SJCRH30 (cell line): ENCODE measurements at places on chromosomes 11 and 22. TPM values are rescaled to one million over a fixed set of nuclear protein-coding genes. Genes with fewer than 3 reads are reported as not detected.

DNA sequence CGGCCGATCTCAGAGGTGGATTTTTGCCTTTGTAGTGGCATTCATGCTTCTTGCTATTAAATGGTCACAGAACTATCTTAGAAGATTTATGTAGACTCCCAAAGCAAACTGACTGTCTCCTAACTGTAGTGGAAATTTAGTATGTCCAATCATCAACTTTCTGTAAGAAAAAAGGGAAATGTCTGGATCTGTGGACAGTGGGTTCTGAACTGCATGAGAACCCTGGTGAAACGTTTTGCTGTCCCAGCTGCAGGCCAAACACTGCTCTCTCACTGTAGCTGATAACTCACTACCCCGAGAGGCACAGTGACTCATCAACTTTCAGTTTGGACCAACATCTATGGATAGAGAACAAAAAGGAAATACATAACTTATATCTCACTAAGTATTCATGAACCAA lies 387.1 kb downstream of the SOX6 start:
- H3K4me1 ChIP-seq = peaks cover 3% of the 10 kb centered on the region; the same call in 1 of the 2 replicates
- H3K36me3 ChIP-seq = no peaks in the 10 kb centered on the region
- DNase-seq = peak; percentile 24
- H3K27me3 ChIP-seq = no peaks in the 10 kb centered on the region

- DNase-seq = no peak
- H3K36me3 ChIP-seq = no peaks in the 10 kb centered on the region
- H3K4me3 ChIP-seq = no peak overlapping the region
- no peaks in the 10 kb centered on the region for H3K4me1 ChIP-seq
- H3K27ac ChIP-seq = no peak overlapping the region
Measured at GRCh38 chr11:79189601-79190000, 251.2 kb downstream of the TENM4 start.

- no peaks in the 10 kb centered on the region for H3K36me3 ChIP-seq
- H3K4me3 ChIP-seq = no peak overlapping the region
- H3K4me1 ChIP-seq = peaks cover 49% of the 10 kb centered on the region
- DNase-seq = peak; percentile 93
- peak overlapping the region; percentile 87 for H3K27ac ChIP-seq
Measured at GRCh38 chr11:130675371-130675821, 227.0 kb downstream of the ADAMTS15 start.

- DNase-seq = no peak
- H3K4me3 ChIP-seq = no peak overlapping the region
- H3K36me3 ChIP-seq = no peaks in the 10 kb centered on the region
Measured at GRCh38 chr11:44268614-44269080, 41.3 kb downstream of the ALX4 start.

- H3K27ac ChIP-seq = peak overlapping the region; percentile 1; the same call in 1 of the 2 replicates
- no peaks in the 10 kb centered on the region for H3K4me1 ChIP-seq
- H3K27me3 ChIP-seq = no peaks in the 10 kb centered on the region
- peak overlapping the region; percentile 65 for H3K4me3 ChIP-seq
- DNase-seq = peak; percentile 64
Measured at GRCh38 chr11:59556917-59557348, 45.6 kb downstream of the OR4D9 start.

DNA sequence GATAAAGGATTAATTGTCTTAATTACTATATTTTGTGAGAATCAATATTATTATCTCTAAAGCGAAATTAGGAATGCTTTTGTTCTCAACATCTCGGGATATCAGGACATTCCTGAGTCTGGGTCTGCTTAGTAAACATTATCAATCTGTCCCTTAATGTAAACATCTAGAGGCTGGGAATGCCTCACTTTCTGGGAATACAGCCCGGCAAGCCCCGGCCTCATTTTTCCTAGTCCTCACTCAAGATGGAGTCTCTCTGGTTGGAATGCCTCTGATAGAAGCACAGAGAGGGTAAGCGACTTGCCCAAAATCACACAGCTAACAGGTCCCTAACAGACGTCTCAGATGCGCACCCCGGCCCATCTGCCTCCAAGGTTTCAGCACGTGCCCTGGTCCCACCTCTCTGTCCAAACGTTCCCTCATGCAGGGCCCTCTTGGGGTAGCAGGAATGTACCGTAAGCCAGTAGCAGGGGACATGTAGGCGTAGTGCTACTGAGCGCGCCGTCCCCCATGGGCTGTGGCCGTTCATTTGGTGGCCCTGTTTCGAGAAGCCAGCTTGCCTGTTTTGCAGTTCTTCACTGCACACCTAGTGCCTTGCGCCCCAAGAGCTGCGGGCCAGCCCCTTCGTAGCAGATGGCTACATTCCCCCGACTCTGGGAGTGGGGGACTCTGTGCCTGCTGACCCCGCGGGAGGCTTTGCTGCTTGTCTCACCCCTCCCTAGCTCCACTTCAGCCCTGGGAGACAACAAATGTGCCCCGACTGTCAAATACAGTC lies 62.2 kb upstream of the FADD start:
- H3K27ac ChIP-seq = no peak overlapping the region
- H3K27me3 ChIP-seq = peaks cover 1% of the 10 kb centered on the region; the same call in 1 of the 2 replicates

GRCh38 chr11:16604794-16605388 lies 133.6 kb upstream of the C11orf58 start:
- no peaks in the 10 kb centered on the region for H3K36me3 ChIP-seq
- DNase-seq = peak; percentile 61
- peaks cover 13% of the 10 kb centered on the region for H3K27me3 ChIP-seq

DNA sequence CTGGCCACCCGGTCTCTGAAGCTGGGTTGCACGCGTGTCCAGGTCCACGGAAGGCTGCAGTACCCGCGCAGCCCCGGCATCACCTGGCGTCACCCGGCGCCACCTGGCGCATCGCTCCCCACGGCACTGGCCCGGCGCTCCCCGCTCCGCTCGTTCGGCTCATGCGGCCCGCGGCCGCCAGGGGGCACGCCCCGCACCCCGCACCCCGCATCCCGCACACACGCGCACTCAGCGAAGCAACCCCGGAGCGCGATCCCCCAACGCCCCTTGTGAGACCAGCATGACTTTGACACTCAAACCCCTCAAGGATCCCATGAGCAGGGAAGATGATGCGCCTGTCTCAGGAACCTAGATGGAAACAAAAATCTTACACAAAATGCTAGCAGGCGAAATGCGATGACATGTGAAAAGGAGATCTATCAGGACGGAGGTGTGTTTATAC lies 11.9 kb downstream of the B3GNT6 start:
- no peak overlapping the region for H3K4me3 ChIP-seq
- H3K36me3 ChIP-seq = no peaks in the 10 kb centered on the region
- H3K27me3 ChIP-seq = no peaks in the 10 kb centered on the region
- no peak overlapping the region for H3K27ac ChIP-seq

DNA sequence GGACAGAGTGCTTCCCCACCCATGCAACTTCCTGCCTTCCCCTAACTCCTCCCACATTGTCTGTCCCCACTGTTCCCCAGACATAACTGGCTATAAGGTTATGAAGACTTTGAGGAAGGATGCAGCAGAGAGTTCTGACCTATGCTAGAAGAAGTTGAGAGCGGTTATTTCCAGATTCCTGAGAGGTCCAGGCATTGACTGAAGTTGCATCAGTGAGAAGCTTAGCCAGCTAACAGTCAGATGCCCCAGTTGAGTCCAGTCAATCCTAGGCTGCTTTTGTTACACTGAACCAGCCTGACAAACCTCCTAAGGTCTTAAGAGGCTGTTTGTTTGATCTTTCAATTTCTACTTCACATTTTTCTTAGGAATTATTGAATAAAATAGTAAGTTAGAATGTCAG lies 937.9 kb upstream of the CCDC90B start:
- H3K27me3 ChIP-seq = no peaks in the 10 kb centered on the region
- DNase-seq = no peak
- H3K4me3 ChIP-seq = no peak overlapping the region
- no peaks in the 10 kb centered on the region for H3K4me1 ChIP-seq
- H3K36me3 ChIP-seq = no peaks in the 10 kb centered on the region

- no peak for DNase-seq
- H3K4me1 ChIP-seq = no peaks in the 10 kb centered on the region
- H3K36me3 ChIP-seq = no peaks in the 10 kb centered on the region
- H3K27ac ChIP-seq = no peak overlapping the region
- no peaks in the 10 kb centered on the region for H3K27me3 ChIP-seq
Measured at GRCh38 chr11:70885281-70886231, 366.8 kb downstream of the SHANK2 start.

- no peak overlapping the region for H3K4me3 ChIP-seq
- no peaks in the 10 kb centered on the region for H3K36me3 ChIP-seq
- DNase-seq = no peak
- no peak overlapping the region for H3K27ac ChIP-seq
- no peaks in the 10 kb centered on the region for H3K27me3 ChIP-seq
Measured at GRCh38 chr22:47163481-47163855, 401.0 kb downstream of the TBC1D22A start.

DNA sequence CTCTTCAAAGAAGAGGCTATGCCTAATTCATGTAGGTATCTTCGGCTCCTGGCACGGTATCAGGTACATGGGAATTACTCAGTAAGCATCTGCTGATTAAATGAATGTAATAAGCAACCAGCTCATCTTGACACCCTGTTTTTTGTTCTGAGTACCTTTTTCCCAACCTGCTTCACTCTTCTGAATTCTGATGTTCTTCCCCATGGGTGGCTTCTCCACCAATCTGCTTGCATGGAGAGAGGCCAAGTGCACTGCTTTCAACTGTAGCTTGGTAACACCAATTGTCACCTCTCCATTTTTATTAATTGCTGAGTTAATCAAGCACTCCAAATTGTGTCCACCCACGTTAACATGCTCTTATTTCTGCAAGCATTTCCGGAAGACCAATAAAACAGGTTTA lies 40.5 kb downstream of the LARGE1 start:
- H3K4me1 ChIP-seq = peaks cover 15% of the 10 kb centered on the region
- H3K27ac ChIP-seq = no peak overlapping the region
- no peaks in the 10 kb centered on the region for H3K27me3 ChIP-seq

DNA sequence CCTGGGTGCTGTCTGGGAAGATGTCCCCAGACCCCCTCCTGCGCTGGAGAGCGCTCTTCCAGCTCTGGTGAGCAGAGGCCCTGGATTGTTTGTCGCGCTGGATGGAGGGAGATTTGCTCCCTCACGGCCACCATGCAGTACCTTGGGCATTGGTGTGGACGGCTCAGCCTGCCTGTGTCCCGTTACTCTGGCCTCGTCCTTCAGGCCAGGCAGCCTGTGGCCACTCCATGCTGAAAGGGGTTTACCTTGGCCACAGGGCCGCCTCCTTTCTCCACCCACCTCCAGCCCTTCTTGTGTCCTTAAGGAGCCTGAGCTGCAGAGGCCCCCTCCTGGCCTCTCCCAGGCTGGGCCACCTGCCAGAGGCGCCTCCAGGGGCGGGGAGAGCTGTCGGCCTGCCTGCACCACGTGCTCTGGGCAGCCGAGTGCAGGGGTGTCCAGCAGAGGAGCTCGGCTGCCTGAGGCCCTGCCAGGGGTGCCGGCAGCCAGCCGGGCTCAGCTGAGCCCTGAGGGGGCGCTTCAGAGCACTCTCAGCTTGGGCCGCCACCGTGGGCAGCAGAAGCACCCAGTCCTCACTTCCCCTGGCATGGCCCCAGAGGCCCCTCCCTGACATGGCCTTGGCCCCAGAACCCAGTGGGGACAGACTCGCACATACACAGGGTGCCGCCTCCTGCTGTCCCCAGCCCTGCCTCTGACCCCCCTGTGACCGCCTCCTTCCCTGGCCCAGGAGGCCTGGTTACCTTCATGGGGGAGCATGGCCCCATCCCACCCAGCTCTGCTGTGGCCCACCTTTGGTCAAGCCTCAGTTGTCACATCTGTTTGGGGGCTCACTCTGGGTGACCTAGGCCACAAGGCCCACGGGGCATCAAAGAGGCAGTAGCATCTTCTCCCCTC lies 3.4 kb downstream of the CCND1 start:
- H3K4me1 ChIP-seq = peaks cover 4% of the 10 kb centered on the region; the same call in 1 of the 2 replicates
- no peaks in the 10 kb centered on the region for H3K27me3 ChIP-seq
- no peak overlapping the region for H3K4me3 ChIP-seq
- no peak for DNase-seq
- H3K27ac ChIP-seq = no peak overlapping the region

GRCh38 chr11:39037611-39038010 lies 2421.8 kb downstream of the LRRC4C start:
- no peaks in the 10 kb centered on the region for H3K4me1 ChIP-seq
- no peaks in the 10 kb centered on the region for H3K36me3 ChIP-seq
- H3K27ac ChIP-seq = no peak overlapping the region
- DNase-seq = no peak
- no peak overlapping the region for H3K4me3 ChIP-seq

DNA sequence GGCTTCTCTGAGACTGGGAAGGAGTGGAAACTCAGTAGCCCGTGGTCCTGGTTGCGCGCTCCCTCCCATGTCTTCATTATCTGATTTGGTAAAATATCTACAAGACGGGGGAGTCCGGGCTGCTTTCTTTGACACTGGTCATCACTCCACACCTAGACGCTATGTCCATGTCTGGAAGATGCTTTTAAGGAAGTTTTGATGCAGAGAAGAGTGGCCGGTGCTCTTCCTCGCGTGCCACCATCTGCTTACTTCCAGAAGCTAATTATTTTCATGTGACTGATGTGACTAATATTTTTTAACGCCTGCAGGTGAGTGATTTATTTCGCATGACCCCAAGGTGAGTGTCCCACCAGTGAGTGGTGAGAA lies 339 bp upstream of the TRIM21 start:
- no peak for DNase-seq
- peaks cover under 1% of the 10 kb centered on the region; the same call in 1 of the 2 replicates for H3K4me1 ChIP-seq
- peak overlapping the region; percentile 70 for H3K4me3 ChIP-seq

DNA sequence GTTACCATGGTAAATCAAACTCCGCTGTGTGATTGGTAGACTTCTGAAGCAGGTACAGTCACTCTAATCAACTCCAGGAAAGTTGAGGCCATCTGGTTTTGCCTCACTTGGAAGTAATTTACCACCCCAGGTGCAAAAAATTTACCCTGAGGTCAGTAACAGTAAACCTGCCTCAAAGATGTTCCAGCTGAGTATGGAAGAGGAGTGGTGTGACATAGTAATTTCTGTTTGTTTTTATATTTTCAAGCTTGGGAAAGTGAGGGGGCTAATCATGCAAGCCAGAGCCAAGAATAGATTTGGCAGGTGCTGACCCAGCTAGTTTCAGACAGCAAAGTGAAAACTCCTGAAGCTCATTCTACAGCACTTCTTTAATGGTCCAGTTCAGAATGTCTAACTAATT lies 691.6 kb downstream of the NTM start:
- H3K36me3 ChIP-seq = no peaks in the 10 kb centered on the region
- DNase-seq = no peak
- no peak overlapping the region for H3K4me3 ChIP-seq

- H3K27ac ChIP-seq = no peak overlapping the region
- H3K4me3 ChIP-seq = no peak overlapping the region
Measured at GRCh38 chr11:34445956-34446355, 7.2 kb downstream of the CAT start.

- no peaks in the 10 kb centered on the region for H3K27me3 ChIP-seq
- H3K4me3 ChIP-seq = peak overlapping the region; percentile 96
- DNase-seq = peak; percentile 62
- H3K27ac ChIP-seq = no peak overlapping the region
Measured at GRCh38 chr22:43185860-43186261, 1.1 kb downstream of the TTLL12 start.

GRCh38 chr11:123228496-123229163 lies 33.6 kb upstream of the CLMP start:
- H3K4me1 ChIP-seq = no peaks in the 10 kb centered on the region
- DNase-seq = no peak
- no peak overlapping the region for H3K4me3 ChIP-seq

GRCh38 chr11:129279326-129280026 lies 87.4 kb upstream of the ARHGAP32 start:
- no peak overlapping the region for H3K27ac ChIP-seq
- H3K27me3 ChIP-seq = no peaks in the 10 kb centered on the region
- peaks cover 7% of the 10 kb centered on the region; the same call in 1 of the 2 replicates for H3K4me1 ChIP-seq
- DNase-seq = peak; percentile 71

The HORMAD2 gene
- total RNA-seq = not detected in 2 replicates

The DTX4 gene
- total RNA-seq = 26.3 and 26.7 TPM in 2 replicates

The RAG2 gene
- total RNA-seq = 0.08 and 0.10 TPM in 2 replicates

The TRIM29 gene
- not detected in 2 replicates for total RNA-seq

The SLN gene
- 0.36 TPM in 1 of 2 replicates, not detected in the other for total RNA-seq

The SLC17A6 gene
- not detected in 2 replicates for total RNA-seq

The TSPAN18 gene
- total RNA-seq = 28.6 and 31.5 TPM in 2 replicates

The MIOX gene
- total RNA-seq = not detected in 2 replicates

The RELA gene
- 37.3 and 38.3 TPM in 2 replicates for total RNA-seq

The C11orf16 gene
- total RNA-seq = not detected in 2 replicates
